ENCODE measurements at places on chromosomes 5 and 9. TPM values are rescaled to one million over a fixed set of nuclear protein-coding genes. Genes with fewer than 3 reads are reported as not detected.

MCIDAS gene
- 0.08 TPM for total RNA-seq

SMIM32 gene
- not detected for total RNA-seq

SLC25A2 gene
- 0.11 TPM for total RNA-seq

DNA sequence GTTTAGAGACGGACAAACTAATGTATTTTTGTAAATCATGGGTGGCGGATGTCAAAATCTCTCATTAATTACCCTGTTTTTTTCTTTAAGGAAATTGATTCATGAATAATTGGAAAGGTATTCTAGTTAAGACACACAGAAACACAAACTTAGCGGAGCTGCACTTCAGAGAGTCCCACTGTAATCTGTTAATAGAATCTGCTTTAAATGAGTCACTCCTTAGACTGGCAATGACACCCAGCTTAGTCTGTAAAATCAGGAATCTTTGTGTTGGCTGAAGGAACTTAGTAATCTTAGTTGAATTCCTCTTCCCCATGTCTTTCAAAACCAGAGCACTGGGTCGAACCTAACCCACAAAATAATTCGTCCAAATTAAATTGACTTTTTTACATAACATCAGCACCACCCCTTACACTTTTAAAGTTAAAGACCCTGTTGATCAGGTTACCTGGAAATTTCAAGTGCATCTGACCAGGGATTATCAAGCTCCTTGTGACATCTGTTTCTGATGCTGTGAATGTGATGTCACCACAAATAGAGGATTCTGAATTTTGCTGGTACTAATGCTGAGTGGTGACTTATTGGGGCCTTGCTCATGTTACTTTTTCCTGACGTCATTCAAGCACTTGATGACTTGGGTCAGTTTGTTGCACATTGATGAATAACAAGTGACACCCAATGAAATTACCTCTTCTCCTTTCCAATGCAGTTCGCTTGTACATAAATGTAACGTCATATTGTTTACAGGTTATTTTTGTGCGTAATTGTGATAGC lies 313.6 kb downstream of the KCTD16 start:
- H3K27me3 ChIP-seq: no peaks in the 10 kb centered on the region
- H3K4me3 ChIP-seq: no peak overlapping the region
- H3K36me3 ChIP-seq: no peaks in the 10 kb centered on the region
- H3K4me1 ChIP-seq: peaks cover 16% of the 10 kb centered on the region
- no peak for DNase-seq

DNA sequence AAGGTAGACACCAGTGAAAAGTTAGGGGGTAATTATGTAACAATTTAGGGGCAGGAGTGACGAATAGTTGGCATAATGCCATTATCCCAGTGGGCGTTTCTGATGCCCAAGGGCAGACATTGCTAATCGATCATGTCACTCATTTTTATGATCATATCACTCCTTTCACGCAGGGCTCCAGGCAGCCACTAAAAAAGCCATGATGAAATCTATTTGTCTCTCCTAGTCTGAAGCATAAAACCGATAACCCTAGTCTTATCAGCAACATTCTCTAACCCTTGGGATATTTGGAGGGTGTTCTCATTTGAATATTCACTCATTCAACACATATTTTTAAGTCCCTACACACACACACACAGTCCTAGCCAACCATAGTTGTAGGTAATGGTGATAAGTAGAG lies 114.9 kb downstream of the NMUR2 start:
- no peaks in the 10 kb centered on the region for H3K4me1 ChIP-seq
- DNase-seq: no peak

- no peaks in the 10 kb centered on the region for H3K4me1 ChIP-seq
- no peak overlapping the region for H3K27ac ChIP-seq
- H3K36me3 ChIP-seq: no peaks in the 10 kb centered on the region
- no peak for DNase-seq
- H3K27me3 ChIP-seq: peaks cover 12% of the 10 kb centered on the region
These were observed 8.3 kb upstream of the ZBTB34 start for GRCh38 chr9:126852086-126852688.

DNA sequence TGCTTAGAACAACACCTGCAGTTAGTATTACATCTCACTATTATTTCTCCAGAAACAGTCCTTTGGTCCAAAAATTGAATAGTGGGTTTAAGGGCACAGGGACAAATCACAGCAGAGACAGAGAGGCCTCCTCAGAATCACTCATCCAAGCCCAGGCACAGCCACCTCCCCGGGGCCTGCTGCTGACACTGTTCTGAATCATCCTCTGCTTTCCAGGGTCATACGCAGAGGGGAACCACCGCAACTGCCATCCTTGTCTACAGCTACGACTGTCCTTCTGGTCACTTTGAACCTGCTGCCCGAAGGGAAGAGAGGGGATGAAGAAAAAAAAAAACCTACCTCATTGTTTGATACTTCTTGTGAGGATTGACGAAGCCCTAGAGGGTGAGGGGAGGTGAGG lies 35.3 kb upstream of the MAN2A1 start:
- no peak overlapping the region for H3K4me3 ChIP-seq
- H3K27ac ChIP-seq: peak overlapping the region; percentile 95
- no peaks in the 10 kb centered on the region for H3K36me3 ChIP-seq
- no peaks in the 10 kb centered on the region for H3K27me3 ChIP-seq
- DNase-seq: peak; percentile 72
- H3K4me1 ChIP-seq: peaks cover 45% of the 10 kb centered on the region

DNA sequence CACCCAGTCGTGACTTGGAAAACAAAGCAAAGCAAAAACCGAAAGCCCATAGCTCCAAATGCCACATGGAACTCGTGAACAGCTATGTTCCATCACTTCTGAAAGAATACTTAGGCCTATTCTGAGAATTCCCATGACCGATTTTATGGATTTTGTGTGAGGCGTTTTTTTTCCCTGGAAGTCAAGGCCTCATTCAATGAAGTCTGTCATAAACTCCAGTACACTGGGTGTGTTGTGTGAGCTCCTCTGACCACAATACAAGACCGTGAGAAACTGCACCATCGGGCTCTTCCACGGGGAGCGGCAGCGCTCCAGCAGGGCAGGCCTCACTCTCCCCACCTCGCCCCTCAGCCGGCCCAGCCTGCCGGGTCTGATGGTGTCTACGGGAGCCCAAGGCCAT lies 209.5 kb downstream of the FANCC start:
- H3K27ac ChIP-seq: peak overlapping the region; percentile 78
- no peak for DNase-seq
- peaks cover 46% of the 10 kb centered on the region for H3K36me3 ChIP-seq
- H3K4me3 ChIP-seq: no peak overlapping the region
- H3K27me3 ChIP-seq: no peaks in the 10 kb centered on the region
- peaks cover 38% of the 10 kb centered on the region for H3K4me1 ChIP-seq
